ENCODE measurements at places on chromosomes 11 and 22.

DNA sequence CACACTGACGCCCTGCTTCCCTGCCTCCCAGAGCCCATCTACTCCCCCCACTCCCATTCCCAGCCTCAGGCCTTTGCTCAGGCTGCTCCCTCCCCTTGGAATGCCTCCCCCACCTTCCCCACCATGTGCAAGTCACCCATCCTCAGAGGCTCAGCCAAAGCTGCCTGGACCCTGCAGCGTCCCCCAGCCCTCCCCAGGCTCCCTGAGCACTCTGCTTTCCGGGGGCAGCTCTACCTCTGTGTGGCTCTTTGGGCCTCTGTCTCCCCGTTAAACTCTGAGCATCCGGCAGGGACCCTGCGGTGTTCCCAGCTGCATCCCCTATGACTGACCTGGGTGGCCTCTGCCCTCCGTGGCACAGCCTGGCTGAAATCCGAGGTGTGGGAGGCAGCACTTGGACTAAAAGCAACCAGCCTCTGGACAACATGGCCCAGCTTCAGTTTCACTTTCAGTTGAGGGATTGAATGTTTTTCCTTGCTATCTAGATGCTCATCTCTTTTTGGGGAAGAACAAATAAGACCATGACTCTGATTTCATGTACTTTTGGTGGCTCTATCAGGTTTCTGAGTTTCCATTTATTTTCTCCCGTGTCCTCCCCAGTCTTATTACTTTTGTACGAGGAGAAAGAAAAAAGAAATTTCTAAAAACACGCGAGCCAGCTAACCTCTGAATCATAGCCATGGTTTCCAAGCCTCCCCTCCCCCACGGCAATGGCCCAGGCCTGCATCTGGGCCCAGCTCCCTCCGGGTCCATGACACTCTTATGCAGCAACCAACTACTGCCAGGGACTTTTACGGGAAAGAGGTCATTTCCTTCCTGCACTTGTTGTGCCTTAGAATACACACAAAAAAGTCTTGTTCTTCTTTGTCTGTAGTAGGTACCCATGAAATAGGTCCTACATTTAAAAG lies 3.8 kb downstream of the APOL3 start:
- DNase-seq, result peak; percentile 11

DNA sequence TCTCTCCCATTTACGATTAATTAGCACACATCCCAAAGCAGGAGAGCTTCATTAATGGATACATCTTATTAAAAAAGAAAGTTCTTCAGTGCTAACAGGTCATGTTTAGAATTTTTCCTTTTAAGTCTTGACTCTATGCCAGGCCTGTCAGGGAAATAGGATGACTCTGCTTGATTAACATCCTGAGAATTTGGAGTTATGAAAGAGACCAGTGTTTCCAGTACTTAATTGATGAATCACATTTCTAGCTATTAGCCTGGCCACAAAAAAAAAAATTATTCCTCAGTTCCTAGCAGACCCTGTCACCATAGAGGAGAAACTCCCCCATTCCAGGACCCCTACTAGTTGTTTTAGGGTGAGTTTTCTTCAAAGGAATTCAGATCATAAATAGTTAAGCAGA lies 23.6 kb upstream of the ME3 start:
- no peak for DNase-seq

GRCh38 chr22:40791241-40791640 lies 27.9 kb downstream of the SLC25A17 start:
- no peak for DNase-seq

DNA sequence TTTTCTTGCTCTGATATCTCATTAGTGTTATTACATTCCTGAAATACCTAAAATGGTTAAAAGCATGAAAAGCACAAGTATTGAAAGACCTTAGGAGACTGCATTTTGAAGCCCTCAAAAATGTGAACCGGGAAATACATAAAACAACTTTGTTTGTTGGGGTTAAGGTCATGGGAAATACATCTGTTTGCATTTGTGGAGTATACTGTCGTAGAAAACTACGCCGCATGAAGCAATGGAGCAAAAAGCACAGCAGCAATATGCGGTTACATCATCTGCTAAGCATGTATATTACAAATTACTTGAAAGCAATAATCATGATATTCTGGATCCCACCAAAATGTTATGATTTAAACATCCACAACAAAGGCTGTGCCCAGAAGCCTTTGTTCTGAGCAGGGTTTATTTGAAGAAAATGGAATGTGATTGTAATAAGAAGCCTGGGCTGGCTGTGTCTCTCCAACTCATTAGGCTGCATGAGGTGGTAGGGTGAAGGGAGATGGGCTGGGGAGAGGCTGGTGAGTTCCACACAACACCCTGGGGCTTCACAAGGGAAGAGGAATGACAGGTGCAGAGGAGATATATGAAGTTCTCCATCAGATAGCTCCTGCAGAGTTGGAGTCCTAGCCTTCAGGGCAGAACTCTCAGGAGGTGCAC lies 64.7 kb upstream of the LIN7C start:
- no peak for DNase-seq

DNA sequence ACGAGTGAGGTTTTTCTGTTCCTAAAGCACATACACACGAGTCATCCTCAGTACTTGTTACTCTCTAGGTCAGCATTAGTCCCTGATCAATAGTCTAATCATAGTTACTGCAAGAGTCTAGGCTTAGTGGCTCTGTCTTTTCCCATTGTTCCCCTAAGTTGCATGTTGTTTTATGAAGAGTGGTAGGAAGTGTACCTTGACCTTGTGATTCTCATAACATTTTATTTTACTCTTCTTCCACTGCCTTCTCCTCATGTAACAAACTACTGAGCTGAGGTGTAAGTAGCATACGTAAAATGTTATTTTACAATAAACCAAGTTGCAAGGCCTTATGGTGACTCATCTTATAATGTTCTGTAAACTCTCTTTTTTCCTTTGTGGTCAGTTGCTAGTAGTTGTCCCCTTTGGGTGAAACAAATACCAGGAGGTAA lies 15.0 kb downstream of the METTL15 start:
- DNase-seq, result no peak

- no peak for DNase-seq
Observed at GRCh38 chr11:93540896-93541553, 2.2 kb downstream of the SMCO4 start.

DNA sequence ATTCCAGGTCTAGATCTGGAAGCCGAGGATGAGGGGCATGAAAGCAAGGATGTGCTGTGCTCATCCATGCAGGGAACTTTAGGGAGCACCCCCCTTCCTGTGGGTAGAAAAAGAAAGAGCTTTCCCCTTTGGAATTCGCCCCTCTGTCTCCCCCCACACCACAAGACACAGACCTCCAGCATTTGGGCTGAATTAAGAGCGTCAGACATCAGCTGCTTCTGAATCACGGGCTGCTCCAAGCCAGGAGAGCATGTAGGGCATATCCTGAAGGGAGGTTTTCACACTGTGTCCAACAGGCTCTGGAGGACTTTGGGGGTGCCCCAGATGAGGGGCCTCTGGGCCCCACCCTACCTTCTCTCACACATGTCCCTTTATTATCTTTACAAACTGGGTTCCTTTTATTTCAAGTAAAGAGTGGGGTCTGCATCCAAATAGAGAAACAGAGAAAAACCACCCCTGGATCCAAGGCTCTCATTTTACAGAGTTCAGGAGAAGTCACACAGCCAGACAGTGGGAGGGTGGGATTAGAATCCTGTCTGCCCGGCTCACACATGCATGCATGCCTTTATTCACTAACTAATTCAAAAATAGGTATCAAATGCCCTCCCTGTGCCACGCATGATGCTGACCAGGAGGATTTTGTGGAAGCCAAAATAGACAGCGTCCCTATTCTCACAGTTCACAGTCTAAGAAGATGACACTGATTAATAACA lies 52.8 kb downstream of the LRRC32 start:
- DNase-seq, result no peak

DNA sequence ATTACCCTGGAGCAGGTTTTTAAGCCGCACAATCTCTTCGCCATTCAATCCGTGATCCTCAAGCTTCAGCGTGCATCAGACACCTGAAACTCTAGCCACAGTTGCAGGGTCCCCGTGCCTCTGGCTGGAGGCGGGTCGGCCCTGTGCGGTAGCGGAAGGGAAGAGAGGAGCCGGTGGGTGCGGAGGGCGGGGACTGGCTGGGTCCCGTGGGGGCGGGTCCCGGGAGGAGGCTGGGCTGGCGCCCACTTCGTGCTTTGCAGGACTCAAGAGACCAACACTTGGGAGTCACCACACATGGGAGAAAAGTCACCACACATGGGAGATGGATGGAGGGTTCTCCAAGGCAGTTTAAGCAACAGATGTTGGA lies 772 bp downstream of the C22orf15 start:
- no peak for DNase-seq

- DNase-seq, result no peak
Observed at GRCh38 chr22:48478529-48479265, 1349.0 kb downstream of the BRD1 start.

- no peak for DNase-seq
Observed at GRCh38 chr22:36351921-36352802, 35.6 kb downstream of the MYH9 start.

DNA sequence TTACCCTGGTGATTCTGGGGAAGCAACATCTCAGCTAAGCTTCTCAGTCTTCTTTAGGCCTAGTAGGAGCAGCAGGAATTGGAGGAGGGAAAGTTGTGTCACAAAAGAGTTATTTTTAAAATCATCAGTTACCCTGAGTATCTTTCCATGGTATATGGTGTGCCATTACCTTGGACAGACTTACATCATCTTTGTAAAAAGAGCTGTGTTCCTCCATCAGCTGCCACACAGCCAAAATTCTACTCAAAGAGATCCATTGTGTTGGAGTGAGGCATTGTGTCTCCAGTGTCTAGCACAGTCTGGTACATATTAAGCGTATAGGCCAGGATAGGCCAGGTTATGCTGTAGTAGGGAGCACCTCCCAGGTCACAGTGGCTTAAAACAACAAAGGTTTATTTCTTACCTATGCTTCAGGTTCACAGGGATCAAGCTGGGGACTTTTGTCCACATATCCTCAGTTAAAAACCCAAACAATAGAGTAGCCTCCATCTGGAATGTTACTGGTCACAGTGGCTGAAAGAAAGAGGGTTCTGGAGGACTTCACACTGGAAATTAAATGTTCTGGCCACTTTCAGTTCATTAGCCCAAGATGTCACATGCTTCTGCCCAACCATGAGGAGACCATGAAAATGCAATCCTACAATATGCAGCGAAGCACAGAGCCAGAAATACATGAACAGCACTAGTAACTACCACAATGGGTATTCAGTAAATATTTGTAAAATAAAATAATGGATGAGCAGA lies 9.9 kb upstream of the TMPRSS5 start:
- no peak for DNase-seq

GRCh38 chr11:72924568-72925190 lies 110.5 kb downstream of the ATG16L2 start:
- DNase-seq, result no peak

- no peak for DNase-seq
Observed at GRCh38 chr22:40541300-40541699, 95.2 kb downstream of the MRTFA start.

- no peak for DNase-seq
Observed at GRCh38 chr11:104152941-104153505, 10.9 kb downstream of the PDGFD start.

Measured in esophagus squamous epithelium (tissue), 5 donors.